ENCODE measurements at places on chromosomes 5 and 9.
A peak's percentile ranks its signal among the peaks of the same experiment; 100 is the strongest.

DNA sequence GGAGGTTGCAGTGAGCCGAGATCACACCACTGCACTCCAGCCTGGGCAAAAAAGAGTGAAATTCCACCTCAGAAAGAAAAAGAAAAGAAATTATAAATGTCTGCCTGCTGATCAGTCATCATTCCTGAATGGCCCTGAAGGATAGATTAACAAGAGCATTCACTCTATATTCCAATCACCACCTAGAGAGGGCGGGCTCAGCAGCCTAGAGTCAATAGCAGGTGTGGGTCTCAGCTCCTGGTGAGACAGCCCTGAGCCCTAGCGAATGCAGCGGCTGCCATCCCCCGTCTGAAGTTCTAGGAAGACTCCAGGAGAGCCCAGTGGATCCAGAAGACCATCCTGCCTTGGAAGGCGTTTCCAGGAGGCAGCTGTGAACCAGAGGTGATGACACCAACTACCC lies 12.0 kb downstream of the FBP1 start:
- DNase-seq, result no peak

GRCh38 chr9:84754461-84754860 lies 84.9 kb downstream of the NTRK2 start:
- DNase-seq, result no peak

- peak; percentile 38 for DNase-seq
These were observed 85.0 kb downstream of the PRRT1B start for GRCh38 chr9:131630205-131630831.

GRCh38 chr9:136363949-136364748 lies 605 bp upstream of the DNLZ start:
- DNase-seq, result no peak

DNA sequence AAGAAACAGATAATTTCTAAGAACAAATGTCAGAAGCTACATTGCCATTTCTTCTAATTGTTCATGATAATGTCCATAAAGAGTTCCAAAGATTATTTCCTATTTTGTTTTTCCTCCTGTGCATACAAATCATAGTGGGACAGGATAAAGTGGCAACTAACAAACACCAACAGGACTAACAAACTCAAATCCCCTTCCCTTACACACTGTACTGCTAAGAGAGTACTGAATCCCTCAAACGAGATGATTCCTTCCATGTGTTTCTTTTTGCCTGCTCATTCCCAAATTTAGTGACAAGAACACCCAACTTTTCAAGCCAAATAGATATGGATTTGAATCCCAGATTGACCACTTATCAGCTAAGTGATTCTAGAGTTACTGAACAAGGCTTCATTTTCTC lies 15.2 kb downstream of the STRBP start:
- DNase-seq, result no peak

DNA sequence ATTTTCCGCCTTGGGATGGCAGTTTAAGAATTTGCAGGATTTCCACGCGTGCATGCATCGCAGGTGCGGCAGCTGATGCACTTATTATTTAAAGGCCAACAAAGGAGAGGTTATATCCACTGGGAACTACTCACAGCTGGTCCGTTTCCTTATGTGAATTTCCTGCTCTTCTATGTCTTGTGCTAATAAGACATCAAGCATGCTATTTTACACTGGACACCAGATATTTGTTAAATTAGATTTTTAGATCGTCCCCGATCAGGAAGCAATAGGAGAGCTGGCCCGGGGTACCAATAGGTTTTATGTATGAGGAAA lies 476 bp upstream of the DTWD2 start:
- DNase-seq, result no peak

DNA sequence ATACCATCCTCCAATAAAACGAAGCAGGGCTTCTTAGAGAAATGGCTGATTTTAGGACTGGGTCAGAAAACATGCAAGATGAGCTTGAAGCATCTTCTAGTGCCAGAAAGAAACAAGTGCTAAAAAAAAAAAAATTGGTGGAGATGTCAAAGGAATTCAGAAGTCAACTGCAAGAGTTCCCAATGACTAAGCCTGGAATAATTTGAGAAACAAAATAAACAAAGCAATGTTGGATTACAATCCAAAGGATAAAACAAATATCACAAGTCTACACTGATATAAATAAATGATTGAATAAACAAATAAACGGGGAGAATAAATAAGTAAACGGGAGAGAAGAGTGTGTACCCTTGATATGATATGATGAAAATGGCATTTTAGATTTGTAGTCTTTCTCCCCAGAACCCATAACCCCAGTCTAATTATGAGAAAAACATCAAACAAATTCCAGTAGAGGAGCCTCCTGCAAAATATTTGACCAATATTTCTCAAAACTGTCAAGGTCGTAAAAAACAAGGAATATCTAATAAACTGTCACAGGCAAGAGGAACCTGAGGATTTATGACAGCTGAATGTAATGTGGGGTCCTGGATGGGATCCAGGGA lies 63.5 kb upstream of the CCL21 start:
- no peak for DNase-seq

DNA sequence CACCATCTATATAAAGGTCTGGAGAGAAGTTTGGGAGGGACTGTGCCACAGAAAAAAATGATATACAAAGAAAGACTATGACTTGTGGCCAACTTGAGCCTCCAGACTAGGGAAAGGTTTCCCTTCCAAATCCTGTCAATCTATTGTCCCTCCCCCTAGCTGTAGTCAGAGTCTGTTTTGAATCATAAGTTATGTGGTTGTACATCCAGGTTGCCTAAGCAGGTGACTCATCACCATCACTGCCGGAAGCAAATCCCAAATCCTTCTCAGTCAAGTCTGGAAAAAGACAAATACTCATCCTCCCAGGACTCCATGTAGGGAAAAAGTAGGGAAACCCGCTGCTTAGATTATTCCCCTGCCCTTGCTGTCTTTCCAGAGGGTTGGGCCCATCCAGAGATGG lies 235.7 kb downstream of the CDK5RAP2 start:
- no peak for DNase-seq

DNA sequence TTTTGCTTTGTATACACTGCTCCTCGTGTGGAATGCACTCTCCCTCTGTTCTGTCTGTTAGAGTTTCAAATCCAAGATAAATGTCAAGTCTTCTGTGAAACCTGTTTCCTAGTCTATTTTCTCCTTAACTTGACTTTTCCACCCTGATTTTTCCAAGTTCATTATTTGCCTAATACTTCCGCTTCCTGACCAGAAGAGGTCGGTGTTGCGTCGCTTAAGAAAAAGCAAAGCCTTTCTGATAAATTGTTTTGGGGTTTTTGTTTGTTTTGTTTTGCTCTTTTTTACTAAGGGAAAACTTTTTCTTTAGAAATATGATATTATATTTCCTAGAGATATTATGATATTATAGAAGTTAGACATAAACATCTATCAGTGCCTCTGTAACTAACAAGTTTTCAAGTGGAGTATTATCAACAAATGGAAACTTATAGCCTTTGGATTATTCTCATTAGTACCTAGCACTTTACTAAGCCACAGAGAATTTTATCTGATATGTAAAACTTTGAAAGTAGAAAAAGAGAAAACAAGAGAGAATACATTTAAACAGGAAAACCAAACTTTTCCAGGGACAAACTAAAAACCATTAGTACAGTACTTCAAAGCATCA lies 55.8 kb downstream of the PHAX start:
- peak; percentile 41 for DNase-seq

- no peak for DNase-seq
These were observed 11.5 kb upstream of the MYOT start for GRCh38 chr5:137856201-137856600.

- DNase-seq, result no peak
These were observed 39.1 kb downstream of the SHLD3 start for GRCh38 chr5:65663804-65664521.

DNA sequence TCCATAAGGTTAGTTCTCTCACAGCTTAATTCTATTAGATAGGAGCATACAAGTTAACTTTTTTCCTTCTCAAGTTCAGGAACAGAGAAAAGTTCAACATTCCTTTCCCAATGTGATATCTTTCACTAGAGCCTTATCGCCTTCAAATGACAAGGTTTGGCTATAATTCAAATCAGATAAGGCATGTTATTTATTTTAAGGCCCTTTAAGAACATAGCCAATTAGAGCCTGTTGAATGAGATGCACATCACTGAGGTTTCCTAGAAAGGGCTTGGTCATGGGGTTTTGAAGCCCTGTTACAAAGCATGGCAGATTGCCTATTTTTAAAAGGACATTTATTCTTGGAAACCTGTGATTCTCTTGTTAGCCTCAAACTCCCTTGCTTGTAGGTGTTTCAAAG lies 123.4 kb downstream of the BASP1 start:
- no peak for DNase-seq

DNA sequence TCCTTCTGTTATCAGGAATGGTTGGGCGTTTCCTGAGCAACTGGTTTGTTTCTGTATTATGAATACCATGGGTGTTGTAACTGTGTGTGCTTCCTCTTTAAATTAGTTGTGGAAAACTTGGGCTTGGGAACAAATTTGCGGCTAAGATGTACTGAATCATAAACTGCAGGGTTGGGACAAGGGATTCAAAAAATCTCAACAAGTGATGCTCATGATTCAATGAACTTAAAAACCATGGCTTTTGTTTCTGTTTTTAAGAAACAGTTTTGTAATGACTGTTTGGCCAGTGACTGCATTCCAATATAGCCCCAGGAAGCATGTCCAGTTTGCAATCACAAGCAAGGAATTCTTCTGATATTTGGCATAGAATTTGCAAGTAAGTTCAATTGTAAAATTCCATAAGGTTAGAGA lies 657.5 kb upstream of the WWC1 start:
- DNase-seq, result no peak

DNA sequence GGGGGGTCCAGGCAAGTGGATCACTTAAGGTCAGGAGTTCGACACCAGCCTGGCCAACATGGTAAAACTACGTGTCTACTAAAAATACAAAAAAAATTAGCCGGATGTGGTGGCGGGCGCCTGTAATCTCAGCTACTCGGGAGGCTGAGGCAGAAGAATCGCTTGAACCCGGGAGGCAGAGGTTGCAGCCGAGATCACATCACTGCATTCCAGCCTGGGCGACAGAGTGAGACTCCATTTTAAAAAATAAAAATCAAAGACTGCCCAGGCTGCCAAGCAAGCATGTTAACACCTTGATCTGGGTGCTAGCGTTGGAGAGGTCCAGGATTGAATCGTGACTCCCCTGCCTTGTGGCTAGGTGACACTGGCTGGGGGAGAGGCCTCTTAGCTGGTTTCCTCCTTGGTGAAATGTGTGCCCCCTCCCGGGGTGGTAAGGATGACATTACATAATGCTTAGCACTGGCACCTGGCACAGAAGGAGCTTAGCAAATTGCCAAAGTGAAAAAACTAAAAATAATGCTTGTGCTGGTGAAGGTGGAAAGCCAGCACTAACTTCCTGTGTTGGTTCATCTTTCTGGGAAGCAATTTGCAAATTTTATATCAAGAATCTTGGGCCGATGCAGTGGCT lies 2.2 kb upstream of the CIZ1 start:
- DNase-seq, result no peak

DNA sequence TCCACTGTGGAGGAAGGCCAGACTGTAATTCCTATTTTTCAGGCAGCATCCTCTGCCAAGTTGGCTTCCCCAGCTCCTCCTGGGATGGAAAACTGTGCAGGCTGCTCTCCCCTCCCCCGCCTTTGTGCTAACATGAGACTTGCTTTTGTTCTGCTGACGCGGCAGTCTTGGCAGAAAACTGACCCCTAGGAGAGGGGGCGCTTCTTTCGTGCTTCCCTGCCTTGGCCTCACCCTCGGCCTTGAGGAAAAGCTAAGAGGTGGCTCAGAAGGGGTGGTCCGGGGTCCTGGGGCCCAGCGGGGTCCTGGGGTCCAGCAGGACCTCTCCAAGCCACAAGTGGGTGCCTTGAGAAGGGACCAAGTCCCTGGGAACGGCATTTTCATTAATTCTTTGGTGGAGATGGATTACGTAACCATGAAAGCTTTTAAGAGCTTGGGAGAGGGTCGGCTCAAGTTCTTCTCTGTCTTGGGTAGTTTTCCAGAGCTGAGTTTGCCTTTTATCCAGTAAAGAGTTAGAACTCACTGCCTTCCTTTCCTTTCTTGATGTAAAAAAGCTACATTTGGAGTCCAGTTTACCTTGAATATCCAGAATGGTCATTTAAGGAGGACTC lies 51.0 kb downstream of the SH3PXD2B start:
- DNase-seq, result no peak

- DNase-seq, result no peak
These were observed 47.2 kb downstream of the OR2K2 start for GRCh38 chr9:111282845-111283244.

DNA sequence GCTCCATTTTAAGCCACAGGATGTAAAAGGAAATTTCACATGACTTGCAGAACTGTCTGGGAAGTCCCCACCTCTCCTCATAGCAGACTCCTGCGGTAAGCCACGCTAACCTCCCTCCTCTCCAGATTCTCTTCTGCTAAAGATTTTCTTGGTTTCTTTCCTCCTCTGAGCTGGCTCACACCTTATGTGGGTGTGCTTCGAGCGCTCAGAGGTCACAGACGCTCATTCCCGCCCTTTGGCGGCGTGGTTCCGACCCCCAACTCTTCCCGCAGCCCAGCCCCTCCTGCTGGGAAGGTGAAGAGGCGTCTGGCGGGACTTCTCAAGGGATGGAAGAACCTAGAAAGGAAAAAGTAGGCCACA lies 32.9 kb upstream of the CDK20 start:
- DNase-seq, result peak; percentile 81

GRCh38 chr5:33531824-33532223 lies 91.1 kb downstream of the TARS1 start:
- DNase-seq, result no peak

- DNase-seq, result no peak
These were observed 690.4 kb upstream of the CDH18 start for GRCh38 chr5:20678386-20678785.

DNA sequence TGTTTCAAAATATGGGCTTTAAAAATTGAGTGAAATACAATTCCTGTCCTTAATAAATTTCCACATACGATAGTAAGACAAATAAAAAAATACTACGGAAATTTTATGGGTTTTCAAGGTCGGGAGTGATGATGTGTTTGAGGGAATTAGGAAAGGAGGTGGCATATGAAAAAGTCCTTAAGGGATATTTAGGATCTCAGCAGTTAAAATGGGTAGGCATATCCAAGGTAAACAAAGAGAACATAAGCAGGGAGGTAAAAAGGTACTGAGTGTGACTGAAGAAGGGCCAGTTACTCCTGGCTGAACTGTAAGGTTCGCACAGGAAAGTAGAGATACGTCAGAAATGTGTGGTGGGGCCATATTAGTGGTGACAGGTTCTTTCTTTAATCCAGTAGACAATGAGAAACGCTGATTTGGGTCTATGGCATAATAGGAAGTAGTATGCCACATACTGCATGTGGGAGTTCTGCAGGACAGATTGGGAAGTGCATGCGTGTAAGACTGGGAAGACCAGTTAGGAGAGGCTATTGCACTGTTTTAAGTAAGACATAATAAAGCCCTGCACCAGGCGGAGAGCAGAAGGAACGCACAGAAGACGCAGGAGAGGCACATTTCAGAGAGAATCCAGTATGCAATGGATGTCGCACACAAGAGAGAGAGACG lies 937 bp upstream of the HMGCR start:
- no peak for DNase-seq

- no peak for DNase-seq
These were observed 23.2 kb downstream of the ELOVL7 start for GRCh38 chr5:60820593-60821487.

- no peak for DNase-seq
These were observed 1.4 kb upstream of the ERGIC1 start for GRCh38 chr5:172832383-172833315.

- DNase-seq, result no peak
These were observed 3.0 kb downstream of the MLANA start for GRCh38 chr9:5893591-5894236.

- DNase-seq, result no peak
These were observed 270.2 kb downstream of the FSTL4 start for GRCh38 chr5:133341915-133342710.
